ENCODE measurements at places on chromosomes 7 and 10. TPM values are rescaled to one million over a fixed set of nuclear protein-coding genes. Genes with fewer than 3 reads are reported as not detected.

DNA sequence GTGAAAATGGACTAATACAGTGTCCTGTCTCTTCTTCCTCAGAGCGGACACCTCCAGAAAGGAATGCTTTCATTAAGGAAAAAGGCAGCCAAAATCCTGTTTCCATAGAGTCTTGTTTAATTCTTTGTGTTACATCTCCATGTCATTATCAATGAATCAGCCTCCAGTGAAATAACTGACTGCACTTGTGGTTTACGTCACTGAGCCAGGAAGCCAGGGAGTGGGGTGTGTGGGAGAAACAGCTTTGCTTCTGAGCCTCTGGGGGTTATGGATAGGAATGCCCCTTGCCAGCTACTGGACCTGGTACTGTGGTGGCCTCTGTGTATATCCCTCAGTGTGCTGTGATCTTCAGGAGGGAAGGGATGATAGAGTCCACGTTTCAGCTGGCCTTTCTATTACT lies 416.8 kb downstream of the GALNT17 start:
- no peak for DNase-seq

DNA sequence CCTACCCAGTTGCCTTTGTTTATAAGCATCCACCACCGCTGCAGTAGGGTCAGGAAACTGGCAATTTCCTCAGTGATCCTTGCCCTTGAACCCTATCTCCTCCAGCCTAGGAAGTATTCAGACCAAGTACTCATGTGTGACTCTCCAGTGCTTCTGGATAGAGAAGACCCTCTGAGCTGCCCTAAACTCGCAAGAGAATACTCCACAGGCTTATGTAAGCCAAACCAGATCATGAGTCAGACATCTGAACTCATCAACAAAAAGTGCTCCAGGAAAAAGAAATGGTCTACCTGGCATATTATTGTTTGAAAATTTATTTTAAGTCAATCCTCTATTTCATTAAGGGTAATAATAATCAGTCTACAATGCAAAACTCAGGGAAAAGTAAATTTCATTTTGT lies 101.3 kb downstream of the KAT6B start:
- no peak for DNase-seq

- no peak for DNase-seq
Observed at GRCh38 chr10:115022733-115023132, 70.4 kb upstream of the ATRNL1 start.

DNA sequence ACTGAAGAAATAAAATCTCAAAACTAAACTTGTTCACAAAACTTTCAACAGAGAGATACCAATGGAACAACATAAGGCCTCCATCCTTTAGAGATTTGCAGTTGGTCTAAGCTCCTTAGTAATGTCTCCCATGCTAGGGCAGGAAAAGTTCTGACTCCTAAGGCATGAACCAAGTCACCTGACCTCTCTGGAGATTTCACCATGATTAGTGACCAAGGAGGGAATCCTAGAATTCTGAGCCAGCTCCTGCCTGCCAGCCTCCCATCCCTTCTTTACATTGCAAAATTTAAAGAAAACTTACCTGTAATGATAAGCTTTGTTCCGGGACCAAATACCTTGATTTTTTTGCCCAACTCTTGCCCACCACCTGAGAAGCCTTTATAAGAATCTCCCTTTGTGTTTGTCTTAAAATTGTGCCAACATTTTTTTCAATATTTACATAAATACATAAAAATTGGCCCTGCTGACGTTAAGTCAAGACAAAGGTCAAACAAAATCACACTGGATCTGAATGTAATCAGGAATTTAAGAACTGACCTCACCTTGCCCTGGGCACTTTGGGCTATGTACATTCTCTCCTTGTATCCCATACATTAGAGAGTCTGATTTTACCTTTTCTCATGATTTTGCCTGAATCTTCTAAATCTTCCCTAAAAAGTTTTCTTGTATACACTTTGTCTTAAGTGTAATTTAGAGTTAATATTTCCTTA lies at the start of gene TARP:
Gene TARP (minus strand): TSS at position 351 of the 710 bp plus-strand sequence.
- DNase-seq = no peak

DNA sequence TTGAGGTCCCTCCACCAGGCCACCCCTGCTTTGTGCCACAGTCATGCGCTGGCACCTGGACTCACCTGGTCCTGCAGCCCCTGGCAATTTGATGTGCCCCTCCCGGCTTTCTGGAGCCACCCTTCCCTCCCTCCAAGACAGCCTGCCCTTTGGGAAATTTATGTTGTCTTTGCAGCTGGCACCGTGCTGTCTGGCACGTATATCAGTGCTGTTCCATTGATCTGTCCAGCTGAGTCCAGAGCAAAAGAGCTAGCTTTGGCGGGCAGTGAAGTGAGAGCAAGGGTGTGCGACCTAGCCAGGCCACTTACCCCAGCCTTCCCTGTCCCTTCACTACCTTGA lies 5.7 kb downstream of the RARRES2 start:
- DNase-seq = no peak

- no peak for DNase-seq
Observed at GRCh38 chr10:48302515-48303476, 3.7 kb upstream of the MAPK8 start.

DNA sequence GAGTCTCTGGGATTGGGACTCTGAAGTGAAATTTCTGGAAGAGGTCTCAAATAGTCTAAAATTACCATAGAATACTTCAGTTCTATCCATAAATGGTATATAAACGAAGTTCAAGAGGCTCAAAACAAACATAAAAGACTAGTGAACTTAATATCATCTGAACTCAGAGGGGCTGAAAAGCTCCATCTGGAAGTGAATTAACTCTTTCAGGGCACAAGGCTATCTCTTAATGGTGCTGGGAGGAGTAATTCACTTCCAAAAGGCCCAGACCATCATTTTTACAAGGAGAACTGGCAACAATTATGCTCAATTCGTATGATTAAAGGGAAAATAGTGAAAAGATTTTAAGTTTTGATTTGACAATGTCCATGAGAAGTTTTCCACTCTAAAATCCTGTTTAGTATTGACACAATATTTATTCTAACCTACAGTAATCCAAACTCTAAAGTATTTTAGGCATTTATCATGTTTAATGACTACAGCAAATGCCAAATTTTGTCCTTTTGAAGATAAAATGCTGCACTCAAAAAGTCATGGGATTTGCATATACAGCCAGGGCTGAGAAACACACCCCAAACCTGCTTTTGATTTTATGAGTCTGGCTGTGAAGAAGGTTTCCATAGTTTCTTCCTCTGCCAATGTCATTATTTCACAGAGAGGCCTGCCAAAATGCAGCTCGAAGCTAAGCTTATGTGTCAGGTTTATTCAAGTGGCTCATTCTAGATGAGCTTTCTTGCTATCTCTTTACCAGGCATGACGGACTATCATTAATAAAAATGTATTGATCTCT lies 143.9 kb downstream of the HIBADH start:
- no peak for DNase-seq

DNA sequence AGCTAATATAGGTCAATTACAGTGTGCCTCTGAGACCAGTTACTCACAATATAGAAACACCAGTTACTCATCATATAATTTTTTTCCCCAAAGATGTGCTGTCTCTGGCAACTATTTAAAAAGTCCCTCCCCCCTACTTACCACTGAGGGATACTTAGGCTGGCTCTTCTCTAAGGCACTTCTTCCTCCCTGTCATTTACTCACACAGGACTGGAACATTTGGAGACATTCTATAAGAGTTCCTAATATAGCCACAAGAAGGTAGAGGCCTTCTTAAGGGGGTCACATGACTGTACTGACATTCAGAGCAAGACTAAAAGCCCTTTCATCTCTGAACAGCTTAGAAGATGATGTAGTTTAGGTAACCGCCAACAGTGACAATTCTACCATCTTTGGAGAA lies 44.4 kb upstream of the SLIT1 start:
- DNase-seq = no peak

- DNase-seq = no peak
Observed at GRCh38 chr10:65235846-65236245, 1690.0 kb upstream of the LRRTM3 start.

DNA sequence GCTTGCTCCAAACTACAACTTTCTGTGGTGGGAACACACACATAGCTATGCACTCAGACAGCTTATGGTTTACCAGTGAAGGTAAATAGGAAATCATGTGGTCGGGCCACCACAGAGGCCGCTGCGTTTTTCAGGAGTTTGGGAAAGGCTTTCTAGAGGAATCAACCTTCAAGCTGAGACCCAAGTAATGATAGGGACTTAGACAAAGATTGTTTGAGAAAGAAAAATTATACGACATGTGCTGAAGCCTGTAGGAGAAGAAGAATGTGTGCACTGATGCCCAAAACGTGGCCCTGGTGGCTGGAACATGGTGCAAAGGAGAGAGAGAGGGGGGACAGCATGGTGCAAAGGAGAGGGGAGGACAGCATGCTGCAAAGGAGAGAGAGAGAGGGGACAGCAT lies 61.2 kb upstream of the VIPR2 start:
- DNase-seq = no peak

DNA sequence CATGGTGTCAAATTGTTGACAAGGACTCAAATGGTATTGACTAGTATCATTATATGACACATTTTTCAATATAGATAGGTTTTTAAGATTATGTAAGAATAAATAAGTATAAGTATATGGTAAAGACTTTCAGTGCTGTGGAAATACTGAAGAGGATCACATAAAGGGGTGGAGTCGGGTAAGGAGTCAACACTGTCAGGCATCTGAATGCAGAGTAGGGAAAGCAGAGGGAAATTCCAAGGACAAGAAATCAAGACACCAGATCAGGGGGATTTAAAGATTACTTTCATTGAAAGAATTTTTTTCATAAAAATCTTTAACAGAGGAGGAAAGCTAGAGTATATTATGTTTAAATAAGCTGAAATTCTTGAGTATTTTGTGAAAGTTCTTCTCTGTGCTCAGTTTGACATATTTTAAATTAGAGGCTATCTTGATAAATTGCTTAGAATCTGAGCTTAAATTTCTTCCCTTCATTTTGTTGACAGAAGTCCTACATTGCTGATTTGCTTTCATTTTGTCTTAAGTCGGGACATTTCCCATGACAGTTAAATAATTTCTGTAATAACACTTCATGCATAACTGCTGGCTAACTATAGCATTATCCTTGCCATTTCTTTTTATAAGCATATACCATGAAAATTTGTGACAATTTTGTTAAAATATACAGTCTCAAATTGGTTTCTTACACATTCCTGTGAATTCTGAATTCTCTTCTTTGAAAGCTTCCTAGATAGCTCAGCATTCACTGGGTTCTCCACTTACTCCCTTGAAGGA lies 244.3 kb downstream of the PRKG1 start:
- DNase-seq = no peak

GRCh38 chr7:150620617-150621371 lies 11.4 kb downstream of the GIMAP6 start:
- DNase-seq = no peak

GRCh38 chr10:117942226-117942625 lies 104.5 kb downstream of the RAB11FIP2 start:
- no peak for DNase-seq

GRCh38 chr7:101557978-101558741 lies 70.9 kb downstream of the MYL10 start:
- DNase-seq = no peak

- DNase-seq = no peak
Observed at GRCh38 chr10:75404815-75405597, 3.4 kb upstream of the ZNF503 start.

- no peak for DNase-seq
Observed at GRCh38 chr7:45099891-45100760, 11.4 kb upstream of the NACAD start.

GRCh38 chr7:55365205-55365674 lies at the start of gene LANCL2:
Gene LANCL2 (plus strand): TSS chr7:55365337. CDS start chr7:55366026, 689 bp downstream.
- no peak for DNase-seq

- DNase-seq = peak; percentile 26
Observed at GRCh38 chr7:112420236-112420861, 29.9 kb upstream of the IFRD1 start.

DNA sequence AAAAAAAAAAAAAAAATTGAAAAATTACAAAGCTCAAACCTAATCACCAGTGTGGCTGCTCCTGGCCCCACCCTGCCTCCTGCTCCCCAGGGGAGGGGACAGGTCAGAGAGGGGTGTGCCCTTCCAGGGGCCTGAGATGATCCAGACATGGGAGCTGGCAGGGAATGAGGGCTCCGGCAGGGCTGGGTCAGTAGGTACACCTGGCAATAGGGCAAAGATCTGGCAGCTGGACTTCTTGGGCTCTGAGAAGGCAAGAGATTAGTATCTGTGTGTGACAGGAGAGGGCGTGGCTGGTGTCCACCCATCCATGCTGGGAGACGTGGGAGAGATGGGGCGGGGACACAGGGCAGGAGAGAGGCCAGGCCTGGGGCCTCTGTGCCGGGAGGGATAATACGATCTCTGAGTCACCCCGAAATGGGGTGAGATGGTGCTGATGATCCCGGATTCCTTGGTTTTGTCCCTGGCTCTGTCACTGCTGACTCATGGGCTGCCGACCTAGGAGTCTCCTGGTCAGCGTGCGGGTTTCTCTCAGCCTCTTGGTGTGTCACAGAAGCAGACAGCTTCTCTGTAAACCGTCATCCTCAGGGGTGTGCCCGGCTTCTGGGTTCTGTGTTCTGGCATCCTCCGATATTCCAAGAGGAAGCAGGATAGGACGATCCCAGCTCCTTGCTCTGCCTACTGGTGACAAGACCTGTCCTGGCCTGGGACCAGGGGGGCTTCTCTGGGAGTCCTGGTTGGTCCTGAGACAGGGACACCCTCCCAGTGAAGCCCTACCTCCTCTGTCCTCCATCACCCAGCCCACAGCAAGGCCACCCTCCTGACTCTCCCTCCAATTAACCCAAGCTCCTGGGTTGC lies 8.2 kb upstream of the CLDN4 start:
- DNase-seq = peak; percentile 99

GRCh38 chr7:108086962-108087361 lies 43.2 kb downstream of the LAMB4 start:
- no peak for DNase-seq

DNA sequence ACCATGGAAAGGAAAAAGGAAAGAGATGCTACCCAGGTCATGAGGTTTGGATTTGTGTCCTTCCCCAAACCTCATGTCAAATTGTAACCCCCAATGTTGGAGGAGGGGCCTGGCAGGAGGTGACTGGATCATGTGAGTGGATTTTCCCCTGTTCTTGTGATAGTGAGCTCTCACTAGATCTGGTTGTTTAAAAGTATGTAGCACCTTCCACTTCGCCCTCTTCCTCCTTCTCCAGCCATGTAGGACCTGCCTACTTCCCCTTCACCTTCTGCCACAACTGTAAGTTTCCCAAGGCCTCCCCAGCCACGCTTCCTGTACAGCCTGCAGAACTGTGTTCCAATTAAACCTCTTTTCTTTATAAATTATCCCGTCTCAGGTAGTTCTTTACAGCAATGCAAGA lies 113.9 kb downstream of the FAM107B start:
- DNase-seq = no peak

GRCh38 chr7:124074007-124074406 lies 41.1 kb upstream of the TMEM229A start:
- no peak for DNase-seq

GRCh38 chr7:68512466-68512865 lies 1085.8 kb upstream of the AUTS2 start:
- DNase-seq = no peak

GRCh38 chr10:45441239-45442190 lies 67.5 kb downstream of the ALOX5 start:
- DNase-seq = no peak

TBC1D12 gene
- total RNA-seq = 4.7 TPM

MPP7 gene
- total RNA-seq = not detected

CFAP43 gene
- 2.7 TPM for total RNA-seq

DUS4L gene
- 13.1 TPM for total RNA-seq

OR6V1 gene
- total RNA-seq = not detected
